Brain (organoid and tissue), 16 donors: ENCODE measurements at places on chromosomes 16 and 17. TPM values are rescaled to one million over a fixed set of nuclear protein-coding genes. Genes with fewer than 3 reads are reported as not detected.

- DNase-seq: no peak
These were observed 19.4 kb downstream of the SLC47A1 start for GRCh38 chr17:19553036-19553435.

Gene KRT33A
- not detected for polyA plus RNA-seq

Gene TEKT5
- polyA plus RNA-seq: not detected

GRCh38 chr16:83913245-83913633 lies 14.3 kb downstream of the MLYCD start:
- no peak for DNase-seq

GRCh38 chr16:49635009-49635350 lies 220.9 kb downstream of the ZNF423 start:
- DNase-seq: no peak

- DNase-seq: peak; percentile 80
These were observed 143.8 kb upstream of the CRHR1 start for GRCh38 chr17:45640141-45640850.

Gene C17orf67
- 1.1 TPM for polyA plus RNA-seq

Gene TPSAB1
- polyA plus RNA-seq: not detected

- peak; percentile 27 for DNase-seq
These were observed 997.6 kb upstream of the RBFOX1 start for GRCh38 chr16:6335072-6335471.

Gene CA7
- 2.3 TPM for polyA plus RNA-seq

GRCh38 chr16:78693496-78693895 lies 594.0 kb downstream of the WWOX start:
- no peak for DNase-seq

Gene CRHR1
- polyA plus RNA-seq: 4.1 TPM

- no peak for DNase-seq
These were observed 23.7 kb downstream of the CACNG4 start for GRCh38 chr17:66988069-66988798.

DNA sequence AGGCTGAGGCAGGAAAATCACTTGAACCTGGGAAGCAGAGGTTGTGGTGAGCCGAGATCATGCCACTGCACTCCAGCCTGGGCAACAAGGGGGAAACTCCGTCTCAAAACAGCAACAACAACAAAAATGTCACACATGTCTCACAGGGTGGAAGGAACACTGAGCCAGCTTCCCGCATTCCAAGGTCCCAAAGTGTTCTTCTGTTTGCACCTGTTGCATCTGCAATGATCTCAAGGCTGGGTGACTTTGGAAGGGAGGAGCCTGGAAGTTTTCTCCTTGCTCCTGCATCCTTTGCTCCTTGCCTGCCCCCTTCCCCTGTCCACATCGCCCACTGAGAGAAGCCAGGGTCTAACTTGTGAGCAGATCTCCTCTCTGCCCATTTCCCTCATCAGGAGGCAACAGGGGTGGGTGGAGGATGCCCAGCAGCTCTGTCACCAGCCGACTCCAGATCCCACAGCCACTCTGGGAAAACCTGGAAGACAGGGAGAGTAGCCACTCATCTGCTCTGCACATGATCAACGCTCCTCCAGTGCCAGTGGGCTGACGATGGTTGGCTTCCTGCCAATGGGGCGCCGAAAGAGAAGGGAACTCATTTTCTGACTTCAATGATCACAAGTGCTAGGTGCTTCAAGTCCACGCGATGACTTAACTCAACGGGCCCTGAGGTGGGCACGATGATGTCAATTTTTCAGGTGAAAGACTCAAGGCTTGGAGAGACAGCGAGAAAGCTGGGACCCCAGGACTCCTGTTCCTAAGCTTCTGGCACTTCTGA lies 12.6 kb downstream of the CHST6 start:
- DNase-seq: no peak

Gene SLC6A4
- 0.32 TPM for polyA plus RNA-seq

DNA sequence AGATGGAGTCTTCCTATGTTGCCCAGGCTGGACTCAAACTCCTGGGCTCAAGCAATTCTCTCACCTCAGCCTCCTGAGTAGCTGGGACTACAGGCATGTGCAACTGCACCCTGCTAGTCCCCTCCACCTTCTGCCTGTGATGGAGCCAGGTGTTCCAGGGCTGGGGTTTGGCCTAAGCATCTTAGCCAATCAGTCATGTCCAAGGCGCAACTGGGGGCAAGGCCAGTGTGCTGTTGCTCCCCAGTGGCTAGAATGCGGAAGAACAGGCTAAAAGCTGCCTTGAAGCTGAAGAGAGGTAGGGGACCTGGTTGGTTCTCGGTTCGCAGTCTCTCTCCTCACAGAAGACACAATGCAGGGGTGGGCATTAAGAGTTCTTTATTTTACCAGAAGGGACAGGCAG lies 18.6 kb downstream of the FLOT2 start:
- peak; percentile 6 for DNase-seq

DNA sequence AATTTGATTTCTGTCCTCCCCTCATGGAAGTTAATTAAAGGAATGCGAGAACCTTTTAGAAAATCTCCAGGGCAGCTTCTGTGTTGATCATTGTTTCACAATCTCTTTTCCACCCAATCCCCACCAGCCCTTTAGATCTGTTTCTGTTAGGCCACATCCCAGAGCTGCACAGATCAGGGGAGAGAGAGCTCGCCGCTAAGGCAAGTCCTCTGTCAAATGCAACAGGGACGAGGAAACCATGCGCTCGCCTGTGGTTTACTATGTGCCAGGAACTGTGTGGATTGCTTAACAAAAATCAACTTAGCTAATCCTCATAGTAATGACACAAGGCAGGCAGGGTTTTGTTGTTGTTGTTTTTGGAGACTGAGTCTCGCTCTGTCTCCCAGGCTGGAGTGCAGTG lies 115.4 kb downstream of the SALL1 start:
- no peak for DNase-seq

GRCh38 chr16:12341966-12342365 lies 365.4 kb downstream of the SNX29 start:
- no peak for DNase-seq

GRCh38 chr17:49748791-49749190 lies 15.1 kb downstream of the FAM117A start:
- no peak for DNase-seq

- DNase-seq: no peak
These were observed 169.7 kb upstream of the CDH5 start for GRCh38 chr16:66196770-66197169.

DNA sequence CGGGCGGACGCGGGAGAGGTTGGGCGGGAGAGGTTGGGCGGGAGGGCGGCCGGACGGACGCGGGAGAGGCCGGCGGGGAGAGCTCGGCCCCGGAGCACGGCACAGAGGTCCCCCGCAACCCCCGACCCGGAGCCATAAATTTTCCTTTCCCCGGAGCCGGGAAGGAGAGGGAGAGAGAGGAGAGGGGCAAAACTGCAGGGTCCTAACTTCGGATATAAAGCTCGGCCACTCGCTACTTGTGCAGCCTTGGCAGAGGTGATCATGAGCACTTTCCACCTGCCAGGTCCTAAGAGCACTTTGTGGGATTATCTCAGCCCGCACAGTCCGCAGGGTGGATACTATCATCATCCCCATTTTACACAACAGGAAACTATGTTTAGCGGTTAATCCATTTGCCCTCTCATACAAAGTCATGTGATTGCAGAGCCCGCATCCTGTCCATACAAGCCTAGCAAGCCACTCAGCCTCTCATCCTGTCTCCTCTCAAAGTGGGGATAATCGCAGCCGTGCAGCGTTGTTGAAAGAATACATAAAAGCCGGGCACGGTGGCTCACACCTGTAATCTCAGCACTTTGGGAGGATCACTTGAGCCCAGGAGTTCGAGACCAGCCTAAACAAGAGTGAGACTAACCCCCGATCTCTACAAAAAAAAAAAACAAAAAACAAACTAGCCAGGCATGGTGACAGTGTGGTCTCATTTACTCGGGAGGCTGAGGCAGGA lies 780 bp upstream of the DCAKD start:
- DNase-seq: peak; percentile 28

- no peak for DNase-seq
These were observed 38.4 kb downstream of the CHD9NB start for GRCh38 chr16:53014287-53014686.

DNA sequence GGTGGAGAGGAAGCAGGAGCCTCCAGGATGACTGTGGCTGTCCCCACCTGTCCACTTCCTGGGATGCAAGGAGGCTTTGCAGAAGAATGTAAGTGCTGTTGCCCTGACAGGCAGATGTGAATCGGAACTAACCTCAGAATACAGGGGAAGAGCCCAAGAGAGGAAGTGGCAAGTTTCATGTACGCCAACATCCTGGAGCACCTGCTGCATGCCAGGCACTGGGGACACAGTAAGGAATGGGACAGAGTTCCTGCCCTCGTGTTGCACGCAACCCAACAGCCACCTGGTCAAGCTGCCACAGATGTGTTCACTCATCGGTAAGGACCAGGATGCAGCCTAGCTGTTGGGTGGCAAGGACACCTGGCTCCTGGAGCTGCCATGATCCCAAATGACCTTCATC lies 98.6 kb upstream of the RPL38 start:
- DNase-seq: no peak

DNA sequence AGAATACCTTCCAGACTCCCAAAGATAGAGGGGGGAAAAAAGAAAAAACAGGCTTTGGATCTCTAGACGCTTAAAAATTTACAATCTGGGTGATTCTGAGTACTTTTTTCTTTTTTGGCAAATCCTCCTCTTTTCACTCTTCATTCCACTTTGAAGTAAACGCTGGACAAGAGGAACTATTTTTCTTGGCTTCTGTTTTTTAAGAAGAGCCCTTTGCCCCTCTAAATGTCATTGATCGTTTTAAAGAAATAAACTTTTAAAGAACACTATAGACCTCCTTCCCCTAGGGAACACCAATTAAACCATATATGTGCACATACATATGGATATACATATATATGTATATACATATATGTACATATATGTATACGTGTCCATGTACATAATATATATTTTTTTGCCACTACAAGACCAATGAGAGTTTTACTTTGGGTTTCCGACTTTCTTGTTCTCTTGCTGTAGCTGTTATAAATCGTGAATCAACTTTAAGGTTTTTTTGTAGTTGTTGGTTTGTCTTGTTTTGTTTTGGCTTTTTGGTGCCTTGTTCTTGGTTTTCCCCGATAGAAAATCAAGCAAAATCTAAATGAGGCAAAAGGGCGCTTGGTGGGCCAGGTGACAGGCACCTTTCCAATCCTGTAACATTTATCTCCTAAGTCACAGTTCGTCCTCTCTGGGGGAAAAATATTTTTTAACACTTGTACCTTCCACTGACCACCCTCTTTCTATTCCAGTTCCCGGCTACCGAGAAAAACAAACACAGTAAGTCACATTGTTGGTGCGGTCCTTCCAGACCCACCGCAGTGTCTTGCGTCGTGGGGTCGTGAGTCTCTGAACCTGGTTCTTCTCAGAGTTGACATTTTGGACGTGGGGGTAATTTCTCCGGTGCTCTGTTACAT lies 4.4 kb downstream of the FOXF1 start:
- no peak for DNase-seq

- DNase-seq: no peak
These were observed 39.1 kb downstream of the GAN start for GRCh38 chr16:81353895-81354294.

- peak; percentile 73 for DNase-seq
These were observed 9.0 kb downstream of the TMEM98 start for GRCh38 chr17:32936894-32937500.

GRCh38 chr16:22675745-22676540 lies 138.0 kb upstream of the HS3ST2 start:
- no peak for DNase-seq
